Dermis blood vessel endothelial cell (primary cell): ENCODE measurements at places on chromosomes 11 and 22. TPM values are rescaled to one million over a fixed set of nuclear protein-coding genes. Genes with fewer than 3 reads are reported as not detected.

WNT7B gene
- total RNA-seq = not detected in 2 replicates

GGTLC2 gene
- total RNA-seq = not detected in 2 replicates

C22orf31 gene
- not detected in 2 replicates for total RNA-seq

MS4A4A gene
- not detected in 2 replicates for total RNA-seq

RFPL3 gene
- total RNA-seq = not detected in 2 replicates

CRYBB3 gene
- 0.19 TPM in 1 of 2 replicates, not detected in the other for total RNA-seq

SYCE3 gene
- total RNA-seq = not detected in 2 replicates

KDM4E gene
- total RNA-seq = not detected in 2 replicates

LIPT2 gene
- 3.0 and 3.6 TPM in 2 replicates for total RNA-seq

TRIM6 gene
- 1.0 and 3.3 TPM in 2 replicates for total RNA-seq

MS4A7 gene
- total RNA-seq = not detected in 2 replicates

GAL3ST1 gene
- total RNA-seq = 0.05 and 0.17 TPM in 2 replicates

BATF2 gene
- 0.34 and 1.1 TPM in 2 replicates for total RNA-seq

SHISAL1 gene
- not detected in 2 replicates for total RNA-seq

C1QTNF4 gene
- total RNA-seq = 0.34 and 0.37 TPM in 2 replicates

TMPRSS5 gene
- 0.14 and 0.17 TPM in 2 replicates for total RNA-seq

CASP5 gene
- total RNA-seq = not detected in 2 replicates
